ENCODE measurements at places on chromosomes 1 and 21.

GRCh38 chr1:203672346-203672745, 45.7 kb downstream of the ATP2B4 start:
- H3K4me3 ChIP-seq = no peak overlapping the region
- no peaks in the 10 kb centered on the region for H3K36me3 ChIP-seq
- peak overlapping the region; percentile 67 for H3K27ac ChIP-seq
- H3K4me1 ChIP-seq = peaks cover 57% of the 10 kb centered on the region
- no peak for DNase-seq

DNA sequence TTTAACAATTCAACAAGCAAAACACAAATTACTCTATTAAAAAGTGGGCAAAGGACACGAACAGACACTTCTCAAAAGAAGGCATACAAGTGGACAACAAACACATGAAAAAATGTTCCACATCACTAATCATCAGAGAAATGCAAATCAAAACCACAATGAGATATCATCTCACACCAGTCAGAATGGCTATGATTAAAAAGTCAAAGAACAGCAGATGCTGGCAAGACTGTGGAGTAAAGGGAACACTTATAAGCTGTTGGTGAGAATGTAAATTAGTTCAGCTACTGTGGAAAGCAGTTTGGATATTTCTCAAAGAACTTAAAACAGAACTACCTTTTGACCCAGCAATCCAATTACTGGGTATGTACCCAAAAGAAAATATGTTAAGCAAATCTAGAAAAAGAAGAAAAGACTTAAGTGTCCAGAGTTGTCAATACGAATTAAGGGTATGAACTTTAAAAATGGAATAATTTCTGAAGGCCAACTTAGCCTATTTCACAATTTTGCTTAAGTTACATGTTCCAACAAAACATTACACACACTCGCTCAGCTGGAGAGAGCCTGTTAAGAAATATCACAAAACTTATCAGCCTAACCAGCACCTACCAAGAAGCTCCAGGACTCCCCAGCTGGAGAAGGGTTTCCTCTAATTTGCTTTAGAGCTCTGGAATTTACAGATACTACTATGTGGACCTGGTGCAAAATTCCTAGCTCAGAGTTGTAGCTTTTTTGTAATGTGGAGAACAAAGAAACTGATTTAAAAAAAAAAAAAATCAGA, 232.1 kb downstream of the DUSP10 start:
- no peaks in the 10 kb centered on the region for H3K36me3 ChIP-seq
- no peaks in the 10 kb centered on the region for H3K4me1 ChIP-seq
- DNase-seq = no peak
- H3K27ac ChIP-seq = no peak overlapping the region
- no peak overlapping the region for H3K4me3 ChIP-seq
- H3K27me3 ChIP-seq = no peaks in the 10 kb centered on the region

GRCh38 chr1:213394837-213395236, 343.8 kb downstream of the RPS6KC1 start:
- H3K27me3 ChIP-seq = no peaks in the 10 kb centered on the region
- H3K4me3 ChIP-seq = no peak overlapping the region
- no peaks in the 10 kb centered on the region for H3K4me1 ChIP-seq
- H3K27ac ChIP-seq = no peak overlapping the region

DNA sequence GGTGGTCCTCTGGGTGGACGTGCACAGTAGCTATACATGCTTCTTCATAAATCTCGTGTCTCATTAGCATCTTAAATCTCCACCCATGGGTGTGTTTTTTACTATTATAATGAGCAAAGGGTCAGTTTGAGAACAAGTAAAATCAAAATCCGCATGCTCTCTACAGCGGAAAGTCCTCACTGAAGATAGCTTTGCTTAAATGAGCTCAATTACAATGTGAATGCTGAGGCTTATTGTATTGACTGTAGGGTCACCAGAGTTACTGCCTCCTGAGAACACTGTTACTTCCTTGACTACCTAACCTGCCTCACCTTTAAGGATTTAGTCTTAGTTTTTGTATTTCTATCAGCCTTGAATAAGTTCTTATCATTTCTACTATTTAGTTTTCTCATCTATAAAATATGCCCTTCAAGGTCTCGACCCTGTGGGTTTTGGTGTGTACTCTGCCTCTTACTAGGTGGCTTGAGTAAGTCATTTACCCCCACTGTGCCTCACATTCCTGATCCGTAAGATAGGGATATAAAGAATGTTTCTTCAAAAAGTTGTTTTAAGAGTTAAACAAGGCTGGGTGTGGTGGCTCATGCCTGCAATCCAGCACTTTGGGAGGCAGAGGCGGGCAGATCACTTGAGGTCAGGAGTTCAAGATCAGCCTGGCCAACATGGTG, 7.9 kb downstream of the SLAMF7 start:
- no peak for DNase-seq
- H3K27ac ChIP-seq = no peak overlapping the region
- H3K4me3 ChIP-seq = no peak overlapping the region
- peaks cover 5% of the 10 kb centered on the region for H3K36me3 ChIP-seq
- no peaks in the 10 kb centered on the region for H3K27me3 ChIP-seq

DNA sequence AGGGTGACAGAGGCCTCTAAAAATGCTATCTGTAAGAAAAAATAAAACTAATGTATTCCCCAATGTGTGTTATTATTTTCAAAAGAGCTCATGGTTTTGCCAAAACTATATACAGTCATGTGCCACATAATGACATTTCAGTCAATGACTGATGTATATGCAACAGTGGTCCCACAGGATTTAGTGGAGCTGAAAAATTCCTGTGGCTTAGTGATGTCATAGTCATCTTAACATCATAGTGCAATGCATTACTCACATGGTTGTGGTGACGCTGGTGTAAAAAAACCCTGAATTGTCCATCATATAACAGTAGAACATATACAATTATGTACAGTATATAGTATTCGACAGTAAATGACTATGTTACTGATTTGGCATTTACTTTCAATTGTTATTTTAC, 172.4 kb downstream of the CACNA1E start:
- no peaks in the 10 kb centered on the region for H3K4me1 ChIP-seq
- no peaks in the 10 kb centered on the region for H3K27me3 ChIP-seq
- H3K27ac ChIP-seq = no peak overlapping the region
- DNase-seq = no peak
- H3K4me3 ChIP-seq = no peak overlapping the region

GRCh38 chr1:27618341-27619082, 14.6 kb upstream of the AHDC1 start:
- no peak overlapping the region for H3K4me3 ChIP-seq
- H3K4me1 ChIP-seq = peaks cover 63% of the 10 kb centered on the region
- no peaks in the 10 kb centered on the region for H3K36me3 ChIP-seq
- no peaks in the 10 kb centered on the region for H3K27me3 ChIP-seq

Data from CD8-positive, alpha-beta memory T cell (primary cell).